Stimulated activated CD8-positive, alpha-beta memory T cell treated with anti-CD3 and anti-CD28 coated beads, Interleukin-15, amount 100 ng/mL, for 4 hours (primary cell): ENCODE measurements at places on chromosomes 11 and 22.

GRCh38 chr11:8723711-8724110, 41.1 kb downstream of the RPL27A start:
- DNase-seq = no peak

GRCh38 chr11:92500453-92500852, 275.8 kb downstream of the FAT3 start:
- DNase-seq = no peak

DNA sequence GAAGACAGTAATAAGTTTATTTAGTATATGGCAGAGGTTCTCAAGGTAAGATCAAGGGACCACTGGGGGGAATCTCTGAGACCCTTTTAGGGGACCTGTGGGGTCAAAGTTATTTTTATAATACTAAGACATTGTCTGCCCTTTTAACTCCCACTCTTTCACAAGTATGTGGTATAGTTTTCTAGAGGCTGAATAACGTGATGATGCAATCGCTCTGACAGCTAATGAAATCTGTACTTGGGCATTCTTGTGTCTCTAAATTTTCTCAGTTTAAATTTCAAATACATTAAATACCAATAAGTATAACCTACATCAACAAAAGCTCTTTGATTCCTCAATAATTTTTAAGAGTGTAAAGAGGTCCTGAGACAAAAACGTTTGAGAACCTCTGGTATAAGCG, 147.9 kb downstream of the ATG16L2 start:
- DNase-seq = no peak

DNA sequence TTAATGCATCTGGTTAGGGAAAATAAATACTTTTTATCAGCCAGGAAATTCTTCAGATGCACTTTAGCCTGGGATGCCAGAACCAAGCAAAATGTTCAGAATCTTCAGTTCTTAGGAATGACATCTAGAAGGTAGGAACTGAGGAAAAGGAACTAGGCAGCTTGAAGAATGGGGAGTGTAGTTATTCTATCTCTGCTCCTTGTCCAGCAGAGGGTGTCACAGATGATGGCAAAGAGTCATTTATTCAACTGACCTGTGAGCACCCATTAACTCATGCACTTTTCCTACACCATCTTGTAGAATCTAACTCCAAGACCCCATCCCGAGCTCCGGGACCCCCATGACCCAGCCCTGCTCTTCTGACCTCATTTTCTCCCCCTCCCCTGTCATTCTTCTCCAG, 122.1 kb upstream of the ISX start:
- DNase-seq = no peak

GRCh38 chr11:1072116-1072820, 2.4 kb upstream of the MUC2 start:
- no peak for DNase-seq

- DNase-seq = no peak
Observed at GRCh38 chr11:71391352-71391751, 56.8 kb downstream of the DHCR7 start.

DNA sequence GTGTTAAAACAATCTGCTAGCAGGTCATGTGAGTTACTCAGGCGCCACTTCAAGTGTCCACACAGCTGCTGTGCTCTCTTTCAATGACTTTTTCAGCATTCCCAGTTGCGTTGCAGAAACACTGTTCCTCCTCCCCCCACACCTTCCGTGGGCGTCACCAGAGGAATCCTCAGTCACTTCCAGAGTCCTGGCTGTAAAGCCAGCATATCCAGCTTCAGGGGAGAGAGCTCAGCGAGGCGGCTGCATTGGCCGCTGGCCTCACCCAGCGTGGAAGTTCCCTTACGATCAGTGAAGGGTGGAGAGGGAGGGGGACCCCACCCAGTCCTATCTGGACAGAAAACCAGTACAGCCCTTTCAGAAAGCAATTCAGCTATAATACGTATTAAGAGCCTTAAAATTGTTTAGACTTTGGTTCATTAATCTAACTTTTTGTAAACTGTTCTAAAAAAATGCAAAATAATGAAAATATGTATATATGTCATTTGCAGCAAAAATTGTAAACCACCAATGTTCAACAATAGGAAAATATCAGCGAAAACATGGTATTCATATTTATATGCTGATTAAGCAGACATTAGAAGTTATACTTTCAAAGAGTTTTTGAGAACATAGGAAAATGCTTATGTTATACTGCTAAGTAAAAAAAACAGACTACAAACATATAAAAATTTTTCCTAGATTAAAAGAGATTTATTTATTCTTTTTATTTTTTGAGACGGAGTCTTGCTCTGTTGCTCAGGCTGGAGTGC, 2.8 kb upstream of the ANO9 start:
- DNase-seq = no peak

GRCh38 chr22:31628969-31629708, 32.9 kb downstream of the PISD start:
- no peak for DNase-seq

DNA sequence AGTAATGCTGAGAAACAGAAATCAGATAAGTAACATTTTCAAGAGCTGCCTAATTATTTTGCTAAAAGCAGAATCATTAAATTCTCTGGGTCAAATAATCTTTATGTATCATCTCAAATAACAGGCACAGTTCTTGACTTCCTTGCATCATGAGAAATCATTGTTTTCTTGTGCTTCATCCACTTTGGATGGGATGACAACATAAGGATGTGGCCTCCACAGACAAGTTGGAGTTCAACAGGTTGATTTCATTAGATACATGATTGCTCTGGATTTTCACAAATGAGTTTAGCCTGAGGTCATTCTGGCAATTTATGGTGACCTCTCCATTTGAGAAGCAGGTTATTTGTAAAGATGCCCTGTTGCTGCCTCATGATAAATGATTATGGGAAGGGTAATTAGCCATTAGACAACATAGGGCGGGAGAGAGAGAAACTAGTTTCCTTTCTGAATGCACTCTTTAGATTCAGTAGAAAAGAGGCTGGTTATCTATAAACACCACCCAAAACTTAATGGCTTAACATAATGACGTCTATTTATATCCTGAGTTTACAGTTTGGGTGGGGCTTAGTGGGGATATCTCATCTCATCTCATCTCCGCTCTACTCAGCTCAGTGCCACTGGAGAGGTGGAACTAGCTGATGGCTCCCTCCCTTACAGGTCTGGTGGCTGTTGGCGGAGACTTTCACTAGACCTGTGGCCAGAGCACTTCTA, 35.0 kb upstream of the ADORA2A start:
- DNase-seq = no peak

- DNase-seq = no peak
Observed at GRCh38 chr11:69918938-69919650, 99.9 kb upstream of the FGF3 start.

GRCh38 chr11:2557381-2557780, 112.6 kb downstream of the KCNQ1 start:
- DNase-seq = no peak

GRCh38 chr11:110318638-110319404, 22.4 kb upstream of the RDX start:
- DNase-seq = no peak

DNA sequence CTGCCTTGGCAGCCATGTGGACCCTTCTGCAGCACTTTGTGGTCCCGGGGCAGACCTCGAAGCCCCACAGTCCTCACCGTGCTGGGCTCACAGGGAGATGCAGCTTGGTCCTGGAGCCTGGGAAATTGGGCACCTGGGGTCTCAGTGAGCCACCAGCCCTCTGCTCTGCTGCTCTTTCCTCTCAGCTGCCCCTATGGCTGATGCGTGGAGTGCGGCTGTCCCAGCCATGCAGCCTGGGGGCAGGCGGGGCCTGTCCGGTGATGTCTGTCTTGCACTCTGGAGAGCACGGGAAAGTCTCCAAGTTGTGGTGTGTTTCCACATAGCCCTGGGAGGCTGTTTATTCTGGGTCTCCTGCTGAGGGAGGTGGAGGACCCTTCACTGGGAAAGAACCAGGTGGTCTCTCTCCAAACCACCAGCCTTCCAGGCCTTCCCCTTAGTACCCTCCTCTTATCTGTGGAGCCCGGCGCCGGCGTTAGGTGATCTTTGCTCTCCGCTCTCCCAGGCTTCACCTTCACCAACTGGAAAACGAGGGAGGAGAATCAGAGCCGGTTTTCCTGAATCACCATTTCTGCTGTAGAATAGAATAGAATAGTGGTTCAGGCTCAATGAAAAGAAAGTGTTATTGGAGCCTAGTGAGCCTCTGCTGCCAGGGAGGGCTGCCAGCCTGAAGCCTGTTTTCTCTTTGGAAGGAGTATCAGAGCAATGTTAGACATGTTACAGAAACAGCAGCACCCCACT, 41.2 kb upstream of the GRAMD4 start:
- no peak for DNase-seq

- DNase-seq = no peak
Observed at GRCh38 chr11:67113231-67113721, 5.8 kb upstream of the KDM2A start.
